Stimulated activated CD8-positive, alpha-beta memory T cell treated with anti-CD3 and anti-CD28 coated beads, Interleukin-12 subunit alpha, Interleukin-12 subunit beta, amount 100 ng/mL, for 1 hour (primary cell): ENCODE measurements at places on chromosomes 5 and 9.

GRCh38 chr5:3056866-3057265 is 305.4 kb upstream of the IRX2 start:
- no peak for DNase-seq

- no peak for DNase-seq
These were observed 210.7 kb upstream of the SLC24A2 start for GRCh38 chr9:19999491-20000057.

- no peak for DNase-seq
These were observed 96.2 kb upstream of the ARAP3 start for GRCh38 chr5:141778206-141778605.

- DNase-seq = no peak
These were observed 6.8 kb upstream of the RECK start for GRCh38 chr9:36029765-36030528.

GRCh38 chr5:179793468-179794139 is at the start of gene LTC4S:
Gene LTC4S (plus strand): TSS chr5:179793986. CDS start chr5:179794081, 95 bp downstream.
- no peak for DNase-seq

DNA sequence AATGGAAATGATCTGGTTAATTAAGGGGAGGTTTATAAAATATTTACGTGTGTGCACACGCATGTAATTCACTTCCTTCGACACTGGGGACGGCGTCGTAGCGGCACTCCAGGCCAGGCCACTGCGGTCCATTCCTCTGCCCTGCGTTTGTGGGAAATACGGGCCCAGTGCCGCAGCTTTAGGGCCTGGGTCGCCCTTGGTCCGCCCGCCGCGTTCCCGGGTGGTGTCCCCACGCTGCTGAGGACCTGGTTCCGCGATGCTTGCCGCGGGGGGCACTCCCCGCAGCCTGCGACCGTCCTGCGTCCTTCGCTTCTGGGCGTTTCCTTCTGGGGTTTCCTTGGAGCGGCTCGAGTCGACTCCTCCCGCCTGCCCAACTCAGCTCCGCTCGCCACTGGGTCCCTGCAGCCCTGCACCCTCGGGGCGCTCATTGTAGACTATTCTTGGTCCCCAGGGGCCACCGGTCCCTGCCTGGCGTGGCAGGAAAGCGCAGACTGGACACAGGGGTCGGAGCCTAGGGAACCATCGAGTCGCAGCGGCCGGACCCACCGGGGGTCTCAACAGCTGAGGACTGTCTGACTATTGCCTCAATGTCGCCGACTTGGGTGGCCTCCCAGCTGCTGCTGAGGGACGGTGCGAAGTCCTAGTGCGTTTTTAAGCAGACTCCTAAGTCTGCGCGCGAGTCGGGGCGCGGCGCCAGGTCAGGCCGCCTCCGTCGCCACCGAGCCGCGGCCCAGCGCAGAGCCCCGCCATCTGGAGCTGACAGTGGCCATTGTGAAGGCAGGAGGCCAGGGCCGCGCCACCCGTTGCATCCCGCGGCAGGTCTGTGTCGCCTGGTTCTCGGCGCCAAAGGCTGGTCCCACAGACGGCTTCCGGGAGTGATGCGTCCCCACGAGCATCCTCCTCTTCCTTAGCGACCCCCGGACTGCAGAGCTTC is 4.4 kb upstream of the IRX1 start:
- no peak for DNase-seq
